Right atrium auricular region (tissue), 2 donors: ENCODE measurements at places on chromosomes 7 and 10. TPM values are rescaled to one million over a fixed set of nuclear protein-coding genes. Genes with fewer than 3 reads are reported as not detected.
A peak's percentile ranks its signal among the peaks of the same experiment; 100 is the strongest.

The GIMAP4 gene
- total RNA-seq: 22.3 TPM

GRCh38 chr10:79287973-79288723 is 59.1 kb upstream of the PPIF start:
- no peak overlapping the region for H3K27ac ChIP-seq
- no peaks in the 10 kb centered on the region for H3K27me3 ChIP-seq
- no peak overlapping the region for H3K4me3 ChIP-seq

DNA sequence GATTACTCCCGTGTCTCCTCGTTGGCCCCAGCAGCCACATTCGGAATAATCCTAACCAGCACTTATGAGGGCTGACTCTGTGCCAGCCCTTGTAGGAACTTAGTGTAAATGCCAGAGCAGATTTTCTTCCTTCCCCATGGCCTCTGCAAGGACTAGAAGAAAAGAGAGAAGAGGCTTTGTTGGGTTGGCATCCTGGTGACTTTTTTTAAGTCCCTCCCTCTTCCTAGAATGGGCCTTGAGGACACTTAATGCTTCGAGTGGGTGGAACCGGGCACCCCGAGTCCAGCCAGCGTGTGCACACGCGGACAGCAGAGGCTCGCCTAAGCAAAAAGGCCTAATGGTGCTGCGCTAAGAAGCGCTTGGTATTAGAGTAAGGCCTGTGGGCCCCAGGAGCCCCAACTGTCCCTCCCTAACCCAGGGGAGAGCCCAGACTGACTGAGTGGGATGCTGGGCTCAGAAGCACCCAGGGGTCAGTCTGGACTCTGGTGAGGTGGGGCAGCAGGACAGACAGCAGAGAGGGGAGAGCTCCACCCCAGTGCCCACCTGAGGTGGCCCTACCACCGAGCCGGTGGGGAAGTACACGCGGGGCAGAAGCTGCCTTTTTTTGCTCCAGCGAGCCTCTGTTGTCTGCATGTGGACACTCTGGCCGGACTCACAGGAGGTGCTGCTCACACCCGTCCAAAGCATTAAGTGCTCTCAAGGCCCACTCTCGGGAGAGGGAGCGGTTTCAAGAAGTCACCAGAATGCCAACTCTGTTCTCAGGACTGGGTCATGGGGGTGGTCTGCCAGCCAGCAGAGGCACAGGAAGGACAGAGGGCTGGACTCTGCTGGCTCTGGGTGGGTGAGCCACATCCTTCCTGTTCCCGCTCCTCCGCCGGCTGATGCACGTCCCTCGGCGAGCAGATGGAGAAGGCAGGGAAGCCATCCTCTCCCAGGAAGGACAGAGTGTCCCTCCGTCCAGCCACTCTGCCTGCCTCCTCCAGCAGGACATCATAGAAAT is 12.5 kb downstream of the ITPRIP start:
- no peak for DNase-seq
- H3K27ac ChIP-seq: peak overlapping the region; percentile 99
- peaks cover 25% of the 10 kb centered on the region for H3K36me3 ChIP-seq
- no peak overlapping the region for H3K4me3 ChIP-seq

The SPDYE1 gene
- not detected for total RNA-seq

The LRRN3 gene
- 6.6 TPM for total RNA-seq
